ENCODE measurements at places on chromosomes 1 and 21.

DNA sequence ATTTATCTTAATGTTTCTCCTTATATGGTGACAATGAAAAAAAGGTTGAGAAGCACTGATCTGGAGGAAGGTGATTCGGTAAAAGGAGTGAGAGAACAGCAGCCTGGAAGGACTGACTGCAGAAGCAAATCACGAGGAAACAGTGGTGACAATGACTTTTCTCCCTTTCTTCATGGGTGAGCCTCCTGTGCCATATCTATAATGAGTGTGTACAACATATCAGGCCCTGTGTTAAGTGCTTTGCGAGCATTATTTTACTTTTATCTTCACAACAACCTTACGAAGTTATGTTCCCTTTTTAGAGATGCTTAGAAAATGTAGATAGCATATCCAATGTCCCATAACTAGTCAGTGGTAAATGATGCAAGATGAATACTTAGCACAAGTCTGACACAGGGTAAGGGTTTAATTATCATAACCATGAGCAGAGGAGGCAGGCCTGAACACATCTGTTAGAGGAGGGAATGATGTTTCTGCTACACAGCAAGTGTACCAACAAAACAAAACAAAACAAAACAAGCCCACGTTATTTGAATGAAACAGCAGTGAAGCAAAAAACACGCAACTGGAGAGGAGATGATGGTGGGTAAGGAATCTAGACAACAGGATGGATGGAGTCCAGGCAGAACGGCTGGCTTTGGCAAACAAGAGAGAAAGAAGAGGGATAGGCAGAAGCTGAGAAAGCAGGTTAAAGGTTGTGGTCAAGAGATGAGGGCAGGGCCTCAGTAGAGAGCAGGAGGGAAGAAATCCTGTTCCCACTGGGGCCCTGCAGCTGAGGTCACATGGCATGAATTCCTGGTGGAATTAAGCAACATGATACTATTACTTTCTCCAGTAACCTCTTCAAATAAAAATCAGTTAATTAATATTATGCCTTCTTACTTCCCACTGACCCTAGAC is 29.6 kb downstream of the GNG12 start:
- peak; percentile 90 for DNase-seq

DNA sequence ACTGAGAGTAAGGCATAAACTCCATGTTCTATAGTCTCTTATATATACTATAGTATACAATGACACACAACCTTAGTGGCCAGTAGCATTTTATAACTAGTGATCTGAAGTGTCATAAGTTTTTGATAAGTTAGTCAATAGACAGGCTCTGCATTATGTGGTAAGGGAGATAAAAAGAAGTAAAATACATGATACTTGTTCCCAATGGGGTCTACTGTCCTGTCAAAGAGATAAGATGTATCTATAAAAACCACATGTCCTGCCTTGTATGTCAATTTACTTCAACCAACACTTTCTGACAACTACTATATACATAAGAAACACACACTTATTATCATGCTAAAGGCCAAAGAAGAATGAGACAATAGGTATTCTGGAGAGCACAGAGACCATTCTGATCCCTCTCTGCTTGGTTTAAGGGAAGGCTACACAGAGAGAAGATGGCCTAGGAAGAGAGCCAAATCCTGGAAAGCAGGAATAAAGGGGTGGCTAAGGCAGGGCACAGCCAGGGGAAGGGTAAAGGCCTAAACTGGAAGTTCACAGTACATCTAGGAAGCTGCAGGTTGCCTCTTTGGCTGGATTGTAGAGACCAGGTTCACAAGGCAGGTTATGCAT is 91.4 kb downstream of the LYST start:
- DNase-seq, result no peak

DNA sequence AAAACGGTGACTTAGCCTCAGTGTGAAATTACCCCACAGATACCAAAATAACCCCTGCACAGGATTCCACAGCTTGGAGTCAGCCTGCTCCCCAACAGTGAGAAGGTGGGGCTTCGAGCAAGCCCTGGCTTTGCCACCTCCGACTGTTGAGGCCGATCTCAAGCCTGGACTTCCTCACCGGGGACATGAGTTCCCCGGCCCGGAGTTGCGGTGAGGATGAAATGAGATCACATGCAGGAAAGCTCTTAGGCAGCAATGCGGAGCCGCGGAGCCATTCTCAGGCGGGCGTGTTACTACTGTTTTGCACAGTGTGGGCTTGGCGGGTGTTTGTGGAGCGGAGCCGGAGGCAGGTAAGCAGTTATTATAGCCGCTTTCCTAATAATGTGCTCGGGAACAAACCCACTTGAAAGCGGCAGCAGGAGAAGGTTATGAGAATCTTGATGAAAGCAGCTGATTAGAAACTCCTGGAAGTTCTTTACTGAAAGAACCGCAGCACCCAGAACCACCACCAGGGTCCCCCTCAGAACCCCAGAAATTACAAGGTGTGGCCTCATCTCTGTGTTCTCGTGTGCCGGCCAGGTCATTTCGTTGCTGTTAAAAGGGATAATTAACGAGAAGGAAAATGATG is 3.9 kb upstream of the CLSTN1 start:
- DNase-seq, result peak; percentile 87

- DNase-seq, result no peak
These were observed 65.0 kb downstream of the SYT6 start for GRCh38 chr1:114088392-114089299.

- no peak for DNase-seq
These were observed 138.2 kb upstream of the CACNA1E start for GRCh38 chr1:181345146-181345545.

Measured in bronchial epithelial cell (primary cell).